ENCODE measurements at places on chromosomes 6 and 20. TPM values are rescaled to one million over a fixed set of nuclear protein-coding genes. Genes with fewer than 3 reads are reported as not detected.
A peak's percentile ranks its signal among the peaks of the same experiment; 100 is the strongest.

DNA sequence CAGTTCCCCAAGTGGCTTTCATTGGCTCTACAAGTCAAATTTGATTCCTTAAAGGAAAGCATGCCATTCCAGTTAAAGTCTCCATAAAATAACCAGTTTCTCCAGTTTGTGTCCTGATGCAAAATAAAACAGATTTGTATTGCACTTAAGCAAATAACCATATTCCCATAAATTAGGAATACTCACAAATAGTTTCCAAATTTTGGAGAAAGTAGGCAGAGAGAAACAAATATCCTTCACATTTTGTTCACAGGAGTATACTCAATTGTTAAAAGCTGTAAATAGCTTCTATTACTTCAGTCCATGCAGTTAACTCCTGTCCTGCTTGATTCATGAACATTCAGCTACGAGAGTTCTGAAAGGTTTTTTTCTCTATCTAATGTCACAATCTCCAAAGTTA lies 281.4 kb upstream of the RGS17 start:
- H3K4me3 ChIP-seq: no peak overlapping the region
- no peaks in the 10 kb centered on the region for H3K27me3 ChIP-seq
- no peak for DNase-seq
- no peaks in the 10 kb centered on the region for H3K4me1 ChIP-seq
- no peaks in the 10 kb centered on the region for H3K36me3 ChIP-seq

GRCh38 chr6:7137335-7138045 lies 29.7 kb downstream of the RREB1 start:
- peak; percentile 45 for DNase-seq
- H3K36me3 ChIP-seq: no peaks in the 10 kb centered on the region
- peak overlapping the region; percentile 56 for H3K27ac ChIP-seq
- H3K4me3 ChIP-seq: peak overlapping the region; percentile 28
- no peaks in the 10 kb centered on the region for H3K27me3 ChIP-seq

GRCh38 chr6:12028213-12028612 lies 16.1 kb downstream of the HIVEP1 start:
- H3K4me1 ChIP-seq: no peaks in the 10 kb centered on the region

DNA sequence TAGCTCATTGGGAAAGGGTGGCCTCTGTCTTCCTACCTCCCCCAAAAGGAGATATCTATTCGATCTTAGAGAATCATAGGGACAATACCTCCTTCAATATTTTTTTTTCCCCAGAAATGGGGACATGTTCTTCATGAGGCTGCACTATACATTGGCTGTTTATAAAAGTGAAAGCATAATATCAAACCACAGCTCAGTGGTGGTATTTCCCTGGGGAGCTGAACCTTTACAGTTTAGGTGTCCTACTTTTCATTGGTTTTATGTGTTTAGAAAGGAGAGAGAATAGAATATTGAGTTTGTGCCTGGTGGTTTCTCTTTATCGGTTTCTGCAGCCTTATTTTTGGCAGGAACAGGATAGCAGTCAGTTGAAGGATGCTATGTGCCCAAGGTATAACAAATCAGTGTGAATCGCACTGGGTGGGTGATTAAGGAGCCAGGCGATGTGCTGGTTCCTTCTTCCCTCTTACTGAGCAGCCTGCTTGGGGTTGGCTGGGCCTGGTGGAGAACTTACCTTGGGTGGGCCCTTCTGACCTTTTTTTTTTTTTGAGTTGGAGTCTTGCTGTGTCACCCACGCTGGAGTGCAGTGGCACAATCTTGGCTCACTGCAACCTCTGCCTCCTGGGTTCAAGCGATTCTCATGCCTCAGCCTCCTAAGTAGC lies 25.2 kb downstream of the UST start:
- H3K4me3 ChIP-seq: no peak overlapping the region
- no peak overlapping the region for H3K27ac ChIP-seq
- no peak for DNase-seq
- H3K36me3 ChIP-seq: no peaks in the 10 kb centered on the region
- H3K27me3 ChIP-seq: no peaks in the 10 kb centered on the region

DNA sequence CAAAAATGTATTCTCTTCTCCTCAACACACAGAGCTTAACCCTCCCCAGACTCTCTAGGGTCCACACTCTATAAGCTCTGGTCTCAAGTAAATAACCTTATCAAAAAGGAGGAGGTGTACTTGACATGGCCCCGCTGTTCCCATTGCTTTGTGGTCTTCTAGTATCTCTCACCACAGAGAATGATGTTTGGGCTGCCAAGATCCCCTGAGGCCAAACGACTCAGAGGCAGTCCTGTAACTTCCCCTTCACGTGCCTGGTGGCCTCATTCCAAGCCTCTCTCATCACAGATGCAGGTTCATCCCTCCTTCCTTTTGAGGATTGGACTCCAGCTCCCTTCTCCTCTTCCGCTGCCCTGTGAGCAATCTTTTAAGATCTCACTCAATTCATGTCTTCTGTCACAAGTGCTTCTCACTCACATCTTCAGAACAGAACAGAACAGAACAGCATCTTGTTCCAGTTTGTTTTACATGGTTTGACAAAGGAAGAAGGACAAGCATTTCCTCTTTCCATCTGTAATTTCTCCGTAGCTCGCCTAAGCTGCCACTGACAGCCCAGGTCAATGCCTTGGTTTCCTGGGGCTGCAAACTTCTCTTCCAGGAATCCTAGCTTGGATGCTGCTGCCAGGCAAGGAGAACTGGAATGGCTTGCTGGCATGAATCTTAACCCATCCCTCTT lies 541.5 kb downstream of the CD83 start:
- peaks cover 10% of the 10 kb centered on the region for H3K4me1 ChIP-seq
- H3K27me3 ChIP-seq: no peaks in the 10 kb centered on the region
- DNase-seq: peak; percentile 33
- H3K4me3 ChIP-seq: no peak overlapping the region

- DNase-seq: no peak
- H3K36me3 ChIP-seq: no peaks in the 10 kb centered on the region
- no peak overlapping the region for H3K4me3 ChIP-seq
- no peaks in the 10 kb centered on the region for H3K4me1 ChIP-seq
Measured at GRCh38 chr6:148389086-148389485, 46.4 kb downstream of the SASH1 start.

DNA sequence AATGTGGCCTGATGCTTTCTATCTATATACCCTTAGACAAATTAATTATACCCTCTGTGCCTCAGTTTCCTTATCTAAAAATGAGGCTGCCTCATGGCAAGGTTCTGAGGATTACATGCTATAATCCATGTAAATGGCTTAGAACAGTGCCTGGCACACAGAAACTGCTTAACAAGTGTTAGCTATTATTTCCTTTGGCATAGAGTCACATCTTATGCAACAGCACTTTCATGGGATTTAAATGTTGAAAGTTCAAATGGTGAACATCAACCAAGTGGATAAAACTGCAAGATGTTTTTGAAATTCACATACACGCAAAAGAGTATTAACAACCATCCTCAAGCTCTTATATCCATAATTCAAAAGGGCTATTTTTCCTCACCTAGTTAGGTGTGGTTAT lies 202.8 kb upstream of the JAG1 start:
- H3K36me3 ChIP-seq: no peaks in the 10 kb centered on the region
- H3K4me1 ChIP-seq: no peaks in the 10 kb centered on the region
- H3K4me3 ChIP-seq: no peak overlapping the region
- H3K27me3 ChIP-seq: no peaks in the 10 kb centered on the region
- peak overlapping the region; percentile 6 for H3K27ac ChIP-seq
- no peak for DNase-seq

GRCh38 chr6:16494793-16495192 lies 256.4 kb downstream of the GMPR start:
- no peaks in the 10 kb centered on the region for H3K27me3 ChIP-seq
- no peak overlapping the region for H3K27ac ChIP-seq
- H3K4me3 ChIP-seq: no peak overlapping the region
- no peak for DNase-seq
- no peaks in the 10 kb centered on the region for H3K36me3 ChIP-seq
- no peaks in the 10 kb centered on the region for H3K4me1 ChIP-seq

- no peak overlapping the region for H3K27ac ChIP-seq
- H3K27me3 ChIP-seq: no peaks in the 10 kb centered on the region
- no peak overlapping the region for H3K4me3 ChIP-seq
- H3K4me1 ChIP-seq: no peaks in the 10 kb centered on the region
Measured at GRCh38 chr20:23249541-23249940, 101.0 kb upstream of the NXT1 start.

- no peak overlapping the region for H3K4me3 ChIP-seq
- DNase-seq: no peak
- H3K4me1 ChIP-seq: no peaks in the 10 kb centered on the region
- H3K36me3 ChIP-seq: no peaks in the 10 kb centered on the region
- H3K27me3 ChIP-seq: no peaks in the 10 kb centered on the region
- H3K27ac ChIP-seq: no peak overlapping the region
Measured at GRCh38 chr6:119481976-119482375, 132.4 kb upstream of the MAN1A1 start.

DNA sequence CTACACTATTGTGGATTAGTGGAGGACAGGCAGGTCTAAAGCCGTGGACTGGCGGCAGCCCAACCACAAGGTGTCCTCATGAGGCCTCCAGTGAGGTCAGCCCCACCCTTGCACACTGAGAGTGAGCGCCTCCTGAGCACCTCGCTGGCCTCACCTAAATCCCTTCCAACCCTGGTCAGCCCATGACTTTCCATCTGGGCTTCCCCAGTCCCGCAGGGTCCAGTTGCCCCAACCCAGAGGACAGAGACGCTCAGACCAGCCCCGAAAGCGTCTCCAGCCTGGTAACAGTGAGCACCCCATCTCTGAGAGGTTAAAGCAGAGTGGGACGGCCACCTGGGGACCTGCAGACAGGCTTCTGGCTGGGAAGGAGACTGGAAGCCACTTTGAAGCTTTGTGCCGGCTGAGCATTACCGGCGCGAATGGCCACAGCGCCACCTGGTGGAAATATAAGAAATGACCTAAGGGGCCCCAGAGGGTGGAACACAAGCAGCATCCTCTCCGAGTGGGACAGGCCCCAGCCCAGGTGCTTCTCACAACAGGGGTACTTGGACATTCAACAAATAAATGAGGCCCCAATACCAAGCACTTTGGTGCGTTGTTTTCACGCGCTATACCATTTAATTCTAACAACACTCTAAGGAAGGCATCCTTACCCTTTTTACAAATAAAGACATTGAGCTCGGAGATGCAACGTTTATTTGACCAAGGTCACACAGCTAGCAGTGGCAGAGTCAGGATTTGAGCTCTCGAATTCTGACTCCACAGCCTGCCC lies 65.7 kb upstream of the TOP1 start:
- no peak overlapping the region for H3K4me3 ChIP-seq
- no peaks in the 10 kb centered on the region for H3K4me1 ChIP-seq
- peak; percentile 41 for DNase-seq
- H3K27me3 ChIP-seq: no peaks in the 10 kb centered on the region
- H3K27ac ChIP-seq: no peak overlapping the region

- H3K27me3 ChIP-seq: no peaks in the 10 kb centered on the region
- no peak overlapping the region for H3K4me3 ChIP-seq
- DNase-seq: no peak
- no peaks in the 10 kb centered on the region for H3K4me1 ChIP-seq
- H3K36me3 ChIP-seq: no peaks in the 10 kb centered on the region
- no peak overlapping the region for H3K27ac ChIP-seq
Measured at GRCh38 chr6:64712606-64713005, 994.4 kb downstream of the EYS start.

DNA sequence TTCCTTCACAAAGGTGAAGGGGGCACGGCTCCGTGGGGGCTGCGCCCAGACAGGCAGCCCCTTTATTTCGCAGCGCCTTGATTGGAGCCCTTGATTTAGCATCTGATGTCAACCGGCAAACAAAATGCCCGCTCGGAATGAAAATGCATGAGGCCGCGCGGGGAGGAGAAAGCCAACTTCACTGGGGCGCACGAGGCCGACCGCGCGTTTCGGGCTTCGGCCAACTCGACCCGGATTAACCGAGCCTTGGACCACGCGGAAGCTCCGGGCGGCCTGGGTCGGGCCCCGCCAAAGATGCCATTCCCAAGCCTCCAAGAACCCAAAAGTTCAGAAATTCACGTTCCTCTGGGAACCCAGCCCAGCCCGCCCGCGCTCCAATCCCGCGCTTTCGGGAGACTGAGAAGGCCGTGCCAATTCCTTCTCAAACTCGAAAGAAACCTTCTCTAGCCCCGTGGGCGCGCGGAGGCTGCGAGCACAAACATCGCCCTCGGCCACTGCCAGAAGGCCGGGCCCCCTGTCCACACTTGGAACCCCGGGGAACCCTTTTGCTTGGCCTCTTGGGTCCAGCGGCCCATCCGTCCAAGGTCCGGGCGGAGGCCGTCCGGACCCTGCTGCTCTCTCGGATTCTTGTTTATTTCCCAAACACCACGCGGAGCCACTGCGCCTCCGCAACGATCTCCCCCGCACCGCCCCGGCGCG lies 879 bp upstream of the INSM1 start:
- DNase-seq: no peak
- no peak overlapping the region for H3K27ac ChIP-seq
- peak overlapping the region; percentile 46 for H3K4me3 ChIP-seq
- peaks cover 3% of the 10 kb centered on the region for H3K27me3 ChIP-seq
- H3K36me3 ChIP-seq: no peaks in the 10 kb centered on the region
- H3K4me1 ChIP-seq: peaks cover 55% of the 10 kb centered on the region

DNA sequence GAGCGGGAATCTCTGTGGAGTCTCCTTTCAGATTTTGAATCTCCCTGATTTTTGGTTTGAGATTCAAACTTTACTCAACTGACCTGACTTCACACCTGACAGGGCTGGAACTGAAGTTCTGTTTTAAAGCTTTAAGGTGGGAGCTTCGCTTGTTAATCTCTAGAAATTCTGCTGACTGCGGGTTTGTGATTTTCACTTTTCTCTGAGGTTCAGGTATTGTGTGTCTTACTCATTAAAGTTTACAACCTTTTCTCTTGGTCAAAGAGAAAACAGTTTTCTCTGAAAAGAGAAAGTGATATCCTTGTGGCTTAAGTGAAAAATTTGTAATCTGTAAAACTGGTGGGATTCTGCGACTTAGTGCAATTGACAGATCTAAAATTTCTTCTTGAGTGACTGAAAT lies 20.7 kb upstream of the IGF2R start:
- H3K4me3 ChIP-seq: no peak overlapping the region
- H3K27ac ChIP-seq: no peak overlapping the region
- H3K4me1 ChIP-seq: no peaks in the 10 kb centered on the region
- H3K27me3 ChIP-seq: no peaks in the 10 kb centered on the region

DNA sequence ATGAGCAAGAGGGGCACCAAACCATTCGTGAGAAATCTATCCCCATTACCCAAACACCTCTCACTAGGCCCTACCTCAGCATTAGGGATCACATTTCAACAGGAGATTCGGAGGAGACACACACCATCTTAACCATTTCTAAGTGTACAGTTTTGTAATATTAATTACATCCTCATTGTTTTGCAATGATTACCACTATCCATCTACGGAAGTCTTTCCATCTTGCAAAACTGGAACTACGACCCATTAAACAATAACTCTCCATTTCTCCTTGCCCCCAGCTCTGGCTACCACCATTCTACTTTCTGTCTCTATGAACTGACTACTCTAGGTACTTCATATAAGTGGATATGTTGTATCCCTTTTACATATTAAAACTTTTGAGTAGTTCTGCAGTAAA lies 20.1 kb downstream of the ACOT13 start:
- H3K4me3 ChIP-seq: no peak overlapping the region
- H3K4me1 ChIP-seq: peaks cover 4% of the 10 kb centered on the region
- no peak for DNase-seq
- H3K27ac ChIP-seq: no peak overlapping the region

- H3K27ac ChIP-seq: no peak overlapping the region
- H3K4me3 ChIP-seq: no peak overlapping the region
- no peaks in the 10 kb centered on the region for H3K27me3 ChIP-seq
- H3K4me1 ChIP-seq: no peaks in the 10 kb centered on the region
- no peak for DNase-seq
- H3K36me3 ChIP-seq: peaks cover 4% of the 10 kb centered on the region
Measured at GRCh38 chr20:32240205-32240604, 32.5 kb downstream of the POFUT1 start.

The ADTRP gene
- not detected for total RNA-seq

The CLPSL2 gene
- not detected for total RNA-seq

The ALDH8A1 gene
- 3.1 TPM for total RNA-seq

The OR12D3 gene
- total RNA-seq: not detected

The EFCAB8 gene
- total RNA-seq: not detected

The RIPPLY2 gene
- not detected for total RNA-seq

The CCN6 gene
- not detected for total RNA-seq

All from tibial nerve (tissue), 4 donors.